ENCODE measurements at places on chromosomes 4 and X. TPM values are rescaled to one million over a fixed set of nuclear protein-coding genes. Genes with fewer than 3 reads are reported as not detected.

- DNase-seq, result no peak
Observed at GRCh38 chr4:3716631-3717235, 49.5 kb upstream of the ADRA2C start.

GRCh38 chr4:2593003-2593402 lies 56.6 kb downstream of the FAM193A start:
- DNase-seq, result no peak

DNA sequence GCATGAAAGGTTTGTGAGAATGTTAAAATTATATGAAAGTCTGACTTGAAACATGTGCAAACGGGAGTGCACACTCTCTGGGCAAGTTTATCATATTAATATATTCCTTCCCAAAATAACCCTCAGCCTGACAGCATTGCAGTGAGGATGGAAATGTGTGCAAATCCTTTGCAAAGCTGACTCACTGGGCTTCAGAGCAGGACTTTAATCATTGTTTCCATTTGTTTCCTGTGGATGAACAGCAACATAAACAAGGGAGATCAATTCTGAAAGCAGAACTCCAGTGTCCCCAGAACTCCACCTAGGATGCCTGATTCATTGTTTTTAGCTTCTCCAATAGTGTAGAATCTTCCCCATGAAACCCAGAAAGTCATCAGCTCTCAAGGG lies 32.9 kb downstream of the SLC2A9 start:
- no peak for DNase-seq

ZFP42 gene
- 9.1 TPM for total RNA-seq

BMPR1B gene
- total RNA-seq, result 9.2 TPM

- no peak for DNase-seq
Observed at GRCh38 chrX:7117587-7117986, 29.9 kb upstream of the STS start.

GRCh38 chrX:46758163-46758955 lies 559 bp downstream of the SLC9A7 start:
- DNase-seq, result no peak

All from kidney epithelial cell (primary cell).